Posterior cingulate gyrus (tissue), 11 donors: ENCODE measurements at places on chromosomes 1 and 21.
A peak's percentile ranks its signal among the peaks of the same experiment; 100 is the strongest.

GRCh38 chr1:204713541-204713940 lies 28.0 kb upstream of the LRRN2 start:
- no peak for DNase-seq

DNA sequence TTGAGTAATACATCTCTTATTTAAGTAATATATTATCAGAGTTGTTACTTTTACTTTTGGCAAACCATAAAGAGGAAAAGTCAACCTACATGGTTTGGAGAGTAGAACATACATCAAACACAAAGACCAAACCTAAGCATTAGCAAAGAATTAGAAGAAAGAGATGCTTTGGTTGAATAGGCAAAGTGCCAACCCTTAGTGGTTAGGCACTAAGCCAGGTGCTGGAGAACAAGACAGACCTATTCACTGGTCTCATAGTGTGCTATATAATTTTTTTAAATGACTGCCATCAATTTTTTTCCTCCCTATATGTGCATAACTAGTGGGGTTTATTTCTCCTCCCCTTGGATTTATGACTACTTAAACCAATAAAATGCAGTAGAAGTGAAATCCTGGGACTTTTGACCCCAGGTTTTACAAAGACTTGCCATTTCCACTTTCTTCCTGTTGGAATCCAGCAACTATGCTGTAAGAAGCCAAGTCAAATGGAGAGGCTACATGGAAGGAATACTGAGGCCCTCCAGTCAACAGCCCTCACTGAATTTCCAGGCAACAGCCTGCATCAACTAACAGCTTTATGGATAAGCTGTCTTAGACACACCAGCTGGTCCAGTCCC lies 69.8 kb upstream of the HAO2 start:
- DNase-seq = no peak

DNA sequence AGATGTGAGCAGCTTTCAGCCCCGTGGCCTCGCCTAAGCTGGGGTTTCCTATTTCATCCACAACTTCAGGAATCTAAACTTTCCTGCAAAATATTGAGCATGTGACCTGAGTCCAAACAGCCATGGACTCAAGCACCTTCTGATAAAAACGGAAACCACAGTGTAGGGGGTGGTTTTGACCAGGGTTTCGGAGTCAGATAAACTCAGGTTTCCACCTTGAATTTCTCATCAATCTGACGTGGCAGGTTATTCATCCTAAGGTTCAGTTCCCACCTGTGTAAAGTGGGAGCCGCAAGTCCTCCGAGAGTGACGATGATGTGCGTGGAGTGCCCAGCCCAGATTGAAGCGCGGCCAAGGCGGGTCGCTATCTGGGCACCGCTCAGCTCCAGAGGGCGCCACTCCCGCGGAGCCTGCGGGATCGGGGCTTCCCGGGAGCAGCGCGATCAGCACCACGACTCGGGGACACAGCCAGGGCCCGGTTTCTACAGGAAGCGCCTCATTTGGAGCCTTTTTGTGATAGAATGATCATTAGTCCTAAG lies 871 bp upstream of the ETS2 start:
- DNase-seq = peak; percentile 65

- DNase-seq = no peak
These were observed 79.4 kb downstream of the MACF1 start for GRCh38 chr1:39283858-39284257.

GRCh38 chr1:27428316-27429028 lies 36.0 kb downstream of the GPR3 start:
- DNase-seq = no peak

GRCh38 chr1:234295068-234295467 lies 78.2 kb upstream of the COA6 start:
- no peak for DNase-seq

GRCh38 chr1:59146651-59147358 lies 150.1 kb upstream of the FGGY start:
- DNase-seq = peak; percentile 32

- DNase-seq = no peak
These were observed 168.4 kb downstream of the FASLG start for GRCh38 chr1:172827301-172827700.

DNA sequence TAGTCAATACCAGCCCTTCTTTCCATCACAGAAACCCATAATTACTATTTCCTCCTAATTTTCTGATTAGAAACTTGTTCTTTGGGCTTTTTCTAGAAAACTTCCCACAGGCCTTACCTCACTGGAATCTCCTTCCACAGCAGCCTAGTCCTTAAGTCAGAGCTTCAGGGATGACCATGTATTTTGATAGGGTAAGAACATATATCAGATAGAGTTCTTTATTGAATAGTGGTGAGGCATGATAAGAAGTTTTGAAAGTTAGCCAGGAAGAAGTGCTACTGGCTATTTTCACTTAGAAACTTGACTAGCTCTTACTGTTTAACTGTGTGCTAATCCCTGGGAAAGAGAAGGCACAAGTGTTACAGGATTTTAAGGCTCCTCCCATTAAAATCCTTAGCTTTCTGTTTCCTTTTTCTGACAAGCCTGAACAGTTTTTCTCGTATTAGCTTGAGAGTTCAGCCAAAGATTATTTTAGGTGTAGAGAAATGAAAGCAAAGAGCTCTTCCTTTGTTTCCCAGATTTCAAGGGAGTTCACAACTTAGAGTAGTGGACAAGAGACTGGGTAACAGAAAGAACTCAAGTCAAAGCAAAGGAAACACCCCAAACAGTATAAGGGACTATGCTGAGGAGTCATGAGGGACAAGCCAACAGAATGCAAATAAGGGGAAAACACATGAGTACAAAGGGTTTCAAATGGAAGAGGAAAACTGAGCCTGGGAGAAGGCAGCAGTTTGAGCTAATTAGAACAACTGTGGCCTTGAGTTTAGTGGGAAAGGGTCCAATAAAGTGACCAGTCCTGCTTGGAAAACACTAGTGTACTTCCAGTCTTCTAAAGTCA lies 37.2 kb upstream of the AIM2 start:
- no peak for DNase-seq

DNA sequence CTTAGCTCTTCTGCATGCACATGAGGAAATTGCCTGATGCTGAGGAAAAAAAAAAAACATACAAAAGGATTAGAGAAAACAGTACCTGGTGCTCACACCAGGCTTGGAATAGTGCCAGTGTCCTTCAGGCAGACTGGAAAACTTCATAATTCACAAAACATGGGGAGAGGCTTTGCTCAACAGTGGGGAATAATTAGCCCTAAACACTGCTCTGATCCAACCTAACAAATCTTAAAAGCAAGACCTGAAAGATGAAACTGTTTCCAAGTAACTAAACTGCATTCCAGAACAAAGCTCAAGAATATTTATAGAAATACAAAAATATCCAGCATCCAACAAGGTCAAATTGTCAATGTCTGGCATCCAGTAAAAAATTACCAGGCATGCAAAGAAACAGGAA lies 124.8 kb downstream of the AK5 start:
- no peak for DNase-seq

DNA sequence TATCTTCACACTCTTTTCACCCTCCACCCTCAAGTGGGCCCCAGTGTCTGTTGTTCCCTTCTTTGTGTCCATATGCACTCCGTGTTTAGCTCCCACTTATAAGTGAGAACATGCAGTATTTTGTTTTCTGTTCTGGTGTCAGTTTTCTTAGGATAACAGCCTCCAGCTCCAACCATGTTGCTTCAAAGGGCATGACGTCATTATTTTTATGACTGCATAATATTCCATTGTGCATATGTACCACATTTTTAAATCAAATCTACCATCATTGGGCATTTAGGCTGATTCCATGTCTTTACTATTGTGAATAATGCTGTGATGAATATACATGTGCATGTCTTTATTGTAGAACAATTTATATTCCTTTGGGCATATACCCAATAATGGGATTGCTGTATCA lies 140.3 kb downstream of the LYPLAL1 start:
- no peak for DNase-seq

GRCh38 chr1:50568782-50569181 lies 145.5 kb upstream of the DMRTA2 start:
- DNase-seq = no peak

GRCh38 chr1:2590233-2591141 lies 3.9 kb downstream of the PRXL2B start:
- no peak for DNase-seq

DNA sequence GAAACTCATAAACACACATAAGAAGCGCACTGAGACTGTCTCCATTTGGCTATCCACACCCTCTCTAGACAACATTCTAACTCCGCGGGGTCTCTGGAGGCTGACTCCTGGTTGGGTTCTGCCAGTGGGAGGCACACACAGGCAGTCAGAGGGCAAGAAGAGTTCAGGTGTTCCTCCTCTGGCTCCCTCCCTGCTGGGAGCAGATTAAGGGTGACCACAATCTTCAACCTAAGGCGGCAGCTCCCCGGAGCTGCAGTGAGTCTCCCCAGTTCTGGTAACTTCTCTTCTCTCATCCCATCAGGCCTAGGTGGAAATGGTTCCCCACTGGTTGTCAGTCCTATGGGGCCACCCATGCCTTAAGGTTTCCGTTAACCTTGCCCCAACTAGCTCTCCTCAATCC lies 7.4 kb upstream of the TENT5C start:
- DNase-seq = no peak

DNA sequence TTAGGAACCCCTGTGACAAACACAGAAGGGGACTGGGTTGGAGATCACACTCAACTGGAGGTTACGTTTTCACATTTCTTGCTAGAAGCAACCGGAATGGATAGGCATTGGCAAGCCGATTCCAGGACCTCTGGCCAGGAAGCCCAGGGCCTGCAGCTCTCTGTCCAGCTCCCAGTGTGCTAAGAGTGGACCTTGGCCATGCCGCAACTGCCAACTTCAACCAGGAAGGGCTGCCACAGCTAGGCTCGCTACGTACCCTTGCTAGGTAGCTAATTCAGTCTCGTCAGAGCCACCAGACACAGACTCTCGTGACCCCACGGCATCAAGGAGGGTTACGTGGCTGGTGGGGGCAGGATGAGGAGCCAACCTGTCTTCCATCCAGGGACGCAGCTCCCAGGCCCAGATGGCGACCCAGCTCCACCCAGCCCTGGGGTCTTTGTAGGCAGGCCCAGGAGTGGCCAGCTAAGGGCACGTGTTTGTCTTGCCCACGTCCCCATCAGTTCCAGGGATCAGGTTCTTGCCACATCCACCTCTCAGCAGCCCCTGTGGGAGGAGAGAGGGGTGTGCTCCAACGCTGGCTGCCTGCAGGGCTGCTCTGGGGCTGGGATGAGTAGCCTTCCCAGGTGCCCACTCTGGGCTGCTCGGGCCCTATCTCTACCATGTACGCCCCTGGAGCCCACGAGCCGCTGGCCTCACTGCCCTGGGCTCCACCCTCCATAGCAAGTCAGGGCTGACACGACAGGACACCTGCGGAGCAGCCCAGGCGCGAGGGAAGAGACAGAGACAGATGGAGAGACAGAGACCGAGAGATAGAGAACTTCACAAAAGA lies 39.2 kb downstream of the UBE2G2 start:
- peak; percentile 67 for DNase-seq

- no peak for DNase-seq
These were observed 139.7 kb upstream of the C1orf87 start for GRCh38 chr1:60213253-60213652.

- no peak for DNase-seq
These were observed 89.5 kb downstream of the SCMH1 start for GRCh38 chr1:41152622-41153044.

GRCh38 chr1:119655154-119655553 lies 7.1 kb upstream of the ZNF697 start:
- DNase-seq = no peak

DNA sequence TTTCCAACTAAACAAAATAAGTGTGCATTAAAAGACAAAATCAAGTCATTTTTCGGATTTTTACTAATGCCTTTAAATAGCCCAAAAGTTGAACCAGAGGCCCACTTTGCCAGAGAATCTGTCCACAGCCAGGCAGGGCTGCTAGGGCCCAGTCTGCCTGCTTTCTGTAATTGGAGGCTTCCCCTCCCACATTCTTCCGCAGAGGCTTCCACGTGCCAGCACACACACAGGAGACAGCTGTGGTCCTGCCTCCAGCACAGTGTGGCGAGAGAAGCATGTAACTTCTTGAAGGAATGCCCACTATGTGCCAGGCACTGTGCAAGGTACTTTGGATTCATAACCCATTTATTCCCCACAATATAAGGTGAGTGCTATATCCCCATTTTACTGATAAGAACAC lies 11.3 kb upstream of the PDZK1IP1 start:
- DNase-seq = no peak

DNA sequence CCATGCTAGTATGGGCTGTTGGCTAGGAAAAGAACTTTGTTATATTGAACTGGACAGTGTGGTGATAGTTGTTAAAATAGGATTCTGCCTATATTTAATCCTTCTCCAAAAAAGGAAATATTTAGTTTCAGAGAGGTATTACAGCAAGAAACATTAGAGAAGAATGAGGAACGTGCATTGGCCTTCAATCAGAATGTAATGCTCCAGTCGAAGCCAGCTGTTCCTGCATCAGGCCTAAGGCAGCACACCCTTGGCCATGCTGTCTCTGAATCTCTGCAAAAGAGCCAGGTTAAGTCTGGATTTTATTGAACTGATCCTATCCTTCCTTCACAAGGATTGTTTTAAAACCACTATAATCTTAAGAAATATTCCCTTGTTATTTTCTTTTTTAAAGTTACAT lies 35.3 kb upstream of the RALGPS2 start:
- DNase-seq = no peak

- peak; percentile 15 for DNase-seq
These were observed 3.3 kb upstream of the AGPAT3 start for GRCh38 chr21:43861706-43862105.

DNA sequence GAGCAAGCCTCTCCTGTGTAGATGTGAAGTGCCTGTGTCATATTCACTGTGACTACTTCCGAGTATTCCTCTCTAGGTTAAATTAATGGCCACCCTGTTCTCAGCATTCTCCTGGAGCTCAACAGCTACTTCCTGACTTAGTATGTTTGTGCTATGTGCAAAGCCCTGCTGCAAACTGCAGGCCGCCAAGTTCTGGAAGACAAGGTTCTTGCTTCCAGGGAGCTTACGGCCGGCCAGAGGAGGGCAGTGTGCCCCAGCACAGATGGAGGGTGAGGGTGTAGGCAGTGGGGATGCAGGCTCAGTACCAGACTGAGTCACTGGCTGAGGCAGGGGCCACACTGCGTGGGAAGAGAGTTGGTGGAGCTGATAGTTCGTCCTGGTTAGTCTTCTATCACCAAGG lies 43.2 kb downstream of the ELK4 start:
- peak; percentile 59 for DNase-seq

- no peak for DNase-seq
These were observed 12.6 kb upstream of the GIPC2 start for GRCh38 chr1:78032996-78033796.

DNA sequence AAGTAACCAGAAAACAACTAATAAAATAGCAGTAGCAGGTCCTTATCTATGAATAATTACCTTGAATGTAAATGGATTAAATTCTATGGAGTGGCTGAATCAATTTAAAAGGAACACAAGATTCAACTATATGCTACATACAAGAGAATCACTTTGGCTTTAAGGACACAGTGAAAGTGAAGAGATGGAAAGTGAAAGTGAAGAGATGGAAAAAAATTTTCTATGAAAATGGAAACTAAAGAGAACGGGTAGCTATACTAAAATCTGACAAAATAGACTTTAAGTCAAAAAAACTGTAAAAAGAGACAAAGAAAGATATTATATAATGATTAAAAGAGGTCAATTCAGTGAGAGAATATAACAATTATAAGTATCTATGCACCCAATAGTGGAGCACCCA lies 54.7 kb downstream of the C1orf185 start:
- no peak for DNase-seq
